GM03348 (cell line): ENCODE measurements at places on chromosomes 4 and X.
A peak's percentile ranks its signal among the peaks of the same experiment; 100 is the strongest.

DNA sequence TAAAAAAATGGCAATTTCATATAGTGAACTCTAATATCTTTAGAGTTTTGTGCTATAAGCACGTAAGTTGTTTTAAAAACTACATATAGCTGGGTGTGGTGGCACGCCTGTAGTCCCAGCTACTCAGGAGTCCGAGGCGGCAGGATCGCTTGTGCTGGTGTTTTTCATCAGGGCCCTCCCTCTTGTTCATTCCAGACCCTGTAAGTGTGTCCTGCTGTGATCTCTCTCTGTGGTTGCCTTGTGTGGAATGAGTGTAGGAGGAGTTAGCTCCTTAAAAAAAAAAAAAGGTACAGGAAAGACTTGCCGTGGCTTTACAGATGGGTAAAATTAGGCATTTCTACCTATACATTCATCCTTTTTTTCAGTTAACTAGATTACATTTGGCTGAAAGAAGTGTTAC is 35.4 kb downstream of the RBBP7 start:
- no peak for DNase-seq

DNA sequence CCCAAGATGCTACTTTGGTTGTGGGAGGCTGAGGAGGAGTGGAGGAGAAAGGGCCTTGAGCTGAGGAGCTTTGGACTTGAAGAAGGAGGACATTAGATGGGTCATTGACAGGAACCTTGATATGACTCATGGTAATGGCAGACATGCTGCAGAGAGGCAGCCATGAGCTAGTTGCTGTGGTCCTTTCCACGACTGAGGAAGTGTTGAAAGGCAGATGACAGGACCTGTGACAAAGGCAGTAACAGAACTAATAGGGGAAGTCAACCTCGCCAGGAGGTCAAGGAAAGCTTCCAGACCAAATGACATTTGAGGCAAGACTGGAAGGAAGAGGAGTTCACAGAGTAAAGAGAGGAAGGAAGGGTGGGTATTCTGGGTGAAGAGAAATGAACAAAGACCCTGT is 7.6 kb upstream of the XPNPEP2 start:
- no peak for DNase-seq

DNA sequence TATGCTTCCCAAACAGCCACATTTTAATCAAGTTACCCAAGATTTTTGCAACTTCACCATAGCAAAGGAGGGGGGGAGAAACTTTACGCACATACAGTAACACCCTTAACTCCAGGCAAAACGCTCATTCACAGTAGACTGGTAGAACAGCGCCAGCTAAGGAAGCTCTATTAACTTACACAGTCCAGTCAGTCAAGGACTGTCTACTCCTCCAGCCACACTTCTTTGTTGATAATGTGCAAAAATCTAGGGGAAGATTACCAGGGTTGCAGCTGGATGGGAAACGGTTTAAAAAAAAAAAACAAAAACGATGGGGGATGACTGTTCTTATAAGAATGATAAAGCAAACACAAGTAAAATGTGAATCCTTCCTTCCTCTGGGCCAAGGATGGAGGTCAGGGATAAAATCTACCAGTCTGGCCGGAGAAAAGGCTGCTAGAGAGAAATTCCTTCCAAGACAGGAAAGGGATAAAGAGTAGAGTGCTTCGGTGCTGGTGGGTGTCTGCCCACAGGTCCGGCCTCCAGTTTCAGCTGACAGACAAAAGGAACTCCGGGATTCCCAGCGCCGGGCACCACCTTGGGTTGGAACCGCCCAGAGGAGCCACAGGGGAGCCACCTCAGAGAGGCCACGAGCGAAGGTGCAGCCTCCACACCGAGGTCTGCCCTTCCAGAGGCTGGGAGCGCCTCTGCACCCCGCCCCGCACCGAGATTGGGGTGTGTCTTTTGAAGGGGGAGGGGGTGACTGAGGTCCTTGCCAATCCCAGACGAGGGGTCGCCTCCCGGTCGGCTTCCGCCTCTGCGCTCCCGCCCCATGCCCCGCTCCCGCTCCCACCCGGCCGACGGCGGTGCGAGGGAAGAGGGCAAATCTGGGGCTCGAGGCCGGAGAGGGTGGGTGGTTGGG is 811 bp downstream of the ANKRD50 start:
- peak; percentile 76 for DNase-seq

DNA sequence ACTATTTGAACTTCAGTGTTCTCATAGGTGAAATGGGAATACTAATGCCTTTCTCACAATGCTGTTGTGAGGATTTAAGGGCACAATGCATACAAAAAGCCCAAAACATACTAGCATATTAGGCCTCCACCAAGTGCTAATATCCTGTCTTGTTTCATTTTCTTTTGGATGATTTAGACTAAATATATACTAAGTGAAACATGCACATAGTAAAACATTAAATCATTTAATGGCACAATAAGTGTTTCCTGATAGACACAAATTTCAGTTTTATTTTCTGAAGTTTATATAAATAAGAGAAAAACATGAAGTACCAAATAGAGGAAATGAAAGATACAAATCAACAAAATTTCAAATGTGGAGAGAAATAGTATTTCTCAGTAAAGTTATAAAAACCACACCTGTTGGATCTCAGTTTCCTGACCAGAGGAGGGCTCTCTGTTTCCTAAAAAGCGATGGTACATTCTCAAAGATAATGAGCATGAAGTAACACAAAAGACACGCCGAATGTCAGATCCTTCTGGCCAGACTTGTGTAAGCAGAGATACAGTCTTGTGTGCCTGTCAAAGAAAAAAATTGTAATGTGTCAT is 25.1 kb downstream of the DDX60 start:
- DNase-seq = no peak

DNA sequence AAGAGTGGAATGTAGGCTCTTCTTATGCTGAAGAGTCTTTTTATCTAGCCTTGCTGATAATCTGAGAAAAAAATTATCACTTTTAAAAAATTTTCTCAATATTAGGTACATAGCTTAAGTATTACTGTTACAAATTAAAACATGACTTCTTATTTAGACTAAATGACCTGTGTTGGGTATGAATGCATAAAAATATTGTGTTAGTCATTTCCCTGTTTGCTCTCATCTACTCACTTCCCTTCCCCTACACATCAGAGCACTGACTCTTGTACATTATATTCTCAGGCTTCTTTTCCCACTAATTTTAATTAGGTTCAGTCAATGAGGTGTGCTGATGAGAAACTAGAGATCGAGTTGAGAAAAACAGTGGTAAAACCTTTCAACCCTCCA is 881.0 kb downstream of the PCDH18 start:
- no peak for DNase-seq

GRCh38 chr4:93157986-93158385 is 670.6 kb upstream of the ATOH1 start:
- no peak for DNase-seq

DNA sequence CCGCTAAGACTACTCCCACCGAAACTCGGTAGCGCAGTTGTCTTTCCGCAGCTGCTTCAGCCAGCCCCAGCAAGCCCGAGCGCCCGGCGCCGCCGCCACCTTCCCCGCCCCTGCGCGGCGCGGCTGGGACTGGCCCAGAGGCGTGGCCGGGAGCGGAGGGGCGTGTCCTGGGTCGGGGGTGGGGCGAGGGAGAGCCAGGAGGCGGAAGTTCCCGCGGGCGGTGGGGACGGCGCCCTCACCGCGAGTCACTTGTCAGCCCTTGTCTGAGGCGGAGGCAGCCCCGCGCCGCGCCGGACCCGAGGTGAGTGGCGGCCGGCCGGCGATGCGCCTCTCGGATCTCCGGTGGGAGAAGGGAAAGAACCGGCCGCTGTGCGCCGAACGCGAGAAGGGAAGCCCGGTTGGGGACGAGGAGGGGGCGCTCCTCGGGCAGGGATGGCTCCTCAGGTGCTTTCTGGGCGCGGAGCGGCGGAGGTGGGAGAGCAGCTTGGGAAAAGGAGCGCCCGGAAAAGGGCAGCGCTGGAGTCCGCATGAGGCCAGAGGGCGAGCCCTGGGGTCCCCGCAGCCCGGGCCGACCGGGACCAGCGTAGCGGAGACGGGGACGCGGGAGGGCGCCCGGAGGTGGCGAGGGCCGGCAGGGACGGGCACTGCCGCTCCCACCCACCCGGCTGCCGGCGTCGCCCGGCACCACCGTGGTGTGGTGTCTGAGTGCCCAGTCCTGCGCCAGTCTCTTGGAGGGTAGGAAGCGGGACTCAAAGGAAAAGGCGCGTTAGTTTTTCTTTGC is at the start of gene PDLIM5:
TSS of gene PDLIM5 (plus strand) at position 248 of the 781 bp plus-strand sequence. CDS start 3,347 bp downstream, outside the sequence.
- DNase-seq = peak; percentile 97

DNA sequence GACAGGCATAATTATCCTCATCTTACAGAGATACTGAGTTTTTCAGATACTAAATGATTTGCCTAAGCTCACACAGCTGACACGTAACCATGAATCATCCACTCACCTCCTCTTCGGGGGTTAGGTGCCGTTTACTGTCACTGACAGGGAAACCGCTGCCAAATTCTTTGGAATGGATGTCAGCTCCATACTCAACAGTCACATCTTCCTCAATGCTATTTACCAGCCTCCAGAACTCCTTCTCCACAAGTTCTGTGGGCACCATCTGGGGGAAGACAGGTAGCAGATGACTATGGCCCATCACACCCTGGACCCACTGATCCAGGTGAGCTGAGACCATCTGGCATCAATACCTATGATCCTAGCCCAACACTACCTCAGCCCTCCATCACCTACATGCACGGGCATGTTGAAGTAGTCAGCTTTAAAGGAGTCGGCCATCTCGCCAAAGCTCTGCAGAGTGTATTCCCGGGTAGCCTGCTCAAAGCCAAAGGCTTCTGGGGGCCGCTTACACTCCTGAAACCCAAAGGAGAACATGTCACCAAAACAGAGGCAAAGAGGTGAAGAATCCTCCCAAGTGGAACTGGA is 13.5 kb downstream of the KDM5C start:
- no peak for DNase-seq

GRCh38 chrX:20352504-20352903 is 85.8 kb upstream of the RPS6KA3 start:
- no peak for DNase-seq

- no peak for DNase-seq
These were observed 50.8 kb upstream of the ADGRL3 start for GRCh38 chr4:61149278-61149677.

DNA sequence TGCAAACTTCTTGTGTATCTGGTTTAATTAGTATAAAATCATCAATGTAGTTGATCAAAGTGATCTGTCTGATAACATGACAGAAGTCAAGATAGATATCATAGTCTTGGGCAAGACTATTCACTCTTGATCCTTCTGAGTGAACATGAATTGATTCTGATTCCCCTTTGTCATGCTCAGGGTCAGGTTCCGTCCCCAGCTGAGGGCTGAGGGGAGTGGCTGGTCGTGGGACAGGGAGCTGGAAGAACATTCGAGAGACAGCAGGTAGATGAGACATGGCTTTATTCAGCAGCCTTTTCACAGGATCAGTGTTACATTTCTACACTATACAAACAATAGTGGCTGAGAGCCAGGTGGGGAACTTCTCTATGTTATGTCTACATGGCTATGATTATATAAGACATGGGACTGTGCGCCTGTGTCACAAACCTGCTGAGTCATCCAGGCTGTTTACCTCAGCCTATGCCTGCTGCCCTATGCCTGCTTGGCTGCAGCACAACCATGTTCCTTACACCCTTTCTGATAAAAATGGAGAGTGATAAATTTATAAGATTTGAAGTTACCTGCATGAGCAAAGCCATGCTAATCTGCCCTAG is 586.9 kb upstream of the NR3C2 start:
- DNase-seq = no peak

GRCh38 chrX:41200785-41201184 is 115.5 kb downstream of the USP9X start:
- no peak for DNase-seq

DNA sequence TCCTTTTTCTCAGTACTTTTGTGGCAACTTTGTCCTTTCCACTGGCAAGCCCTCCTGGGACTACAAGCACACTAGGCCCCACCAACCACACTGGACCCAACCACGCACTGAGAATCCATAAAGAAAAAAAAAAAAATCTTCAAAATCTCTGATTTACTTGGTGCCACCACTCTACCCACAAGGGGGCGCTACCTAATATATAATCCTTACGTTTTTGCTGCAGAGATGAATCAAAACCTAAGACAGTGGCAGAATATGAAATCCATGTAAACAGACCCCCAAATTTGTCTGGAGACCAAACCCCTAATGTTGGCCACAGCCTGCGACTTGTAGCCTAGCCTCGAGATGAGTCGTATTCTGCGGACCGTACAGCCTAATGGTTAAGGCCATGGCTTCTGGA is 63.5 kb upstream of the ARHGAP36 start:
- peak; percentile 4 for DNase-seq

- DNase-seq = no peak
These were observed 703.3 kb upstream of the FRG1 start for GRCh38 chr4:189237340-189237739.

GRCh38 chrX:47327902-47328301 is 42.5 kb upstream of the ZNF157 start:
- DNase-seq = no peak
